Cerebellar nuclear complex (tissue), 1 donor: ENCODE measurements at places on chromosomes 3 and 15.

DNA sequence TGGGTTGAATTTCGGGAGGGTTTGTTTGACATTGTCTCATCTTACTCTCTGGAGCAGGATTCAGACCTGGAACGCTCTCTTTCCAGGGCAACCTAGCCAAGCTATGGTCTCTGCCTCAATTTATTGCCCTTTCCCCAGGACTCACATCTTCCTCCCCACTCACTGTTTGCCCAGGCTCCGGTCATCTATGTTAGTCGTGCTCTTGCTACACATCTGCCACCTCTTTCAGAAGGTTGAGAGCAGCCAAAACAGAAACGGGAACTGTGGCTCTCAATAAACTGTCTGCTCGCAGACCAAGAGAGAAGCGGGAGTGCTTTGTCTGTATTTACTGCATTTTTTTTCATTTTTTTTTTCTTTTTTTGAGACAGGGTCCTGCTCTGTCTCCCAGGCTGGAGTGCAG lies 81.6 kb downstream of the ST6GAL1 start:
- DNase-seq: no peak

- no peak for DNase-seq
Observed at GRCh38 chr3:89238846-89239245, 131.4 kb downstream of the EPHA3 start.

GRCh38 chr3:141083836-141084649 lies 32.9 kb downstream of the SPSB4 start:
- no peak for DNase-seq

GRCh38 chr3:7950890-7951289 lies 550.7 kb upstream of the LMCD1 start:
- DNase-seq: no peak

GRCh38 chr15:69265347-69265955 lies 33.3 kb upstream of the PAQR5 start:
- DNase-seq: no peak

DNA sequence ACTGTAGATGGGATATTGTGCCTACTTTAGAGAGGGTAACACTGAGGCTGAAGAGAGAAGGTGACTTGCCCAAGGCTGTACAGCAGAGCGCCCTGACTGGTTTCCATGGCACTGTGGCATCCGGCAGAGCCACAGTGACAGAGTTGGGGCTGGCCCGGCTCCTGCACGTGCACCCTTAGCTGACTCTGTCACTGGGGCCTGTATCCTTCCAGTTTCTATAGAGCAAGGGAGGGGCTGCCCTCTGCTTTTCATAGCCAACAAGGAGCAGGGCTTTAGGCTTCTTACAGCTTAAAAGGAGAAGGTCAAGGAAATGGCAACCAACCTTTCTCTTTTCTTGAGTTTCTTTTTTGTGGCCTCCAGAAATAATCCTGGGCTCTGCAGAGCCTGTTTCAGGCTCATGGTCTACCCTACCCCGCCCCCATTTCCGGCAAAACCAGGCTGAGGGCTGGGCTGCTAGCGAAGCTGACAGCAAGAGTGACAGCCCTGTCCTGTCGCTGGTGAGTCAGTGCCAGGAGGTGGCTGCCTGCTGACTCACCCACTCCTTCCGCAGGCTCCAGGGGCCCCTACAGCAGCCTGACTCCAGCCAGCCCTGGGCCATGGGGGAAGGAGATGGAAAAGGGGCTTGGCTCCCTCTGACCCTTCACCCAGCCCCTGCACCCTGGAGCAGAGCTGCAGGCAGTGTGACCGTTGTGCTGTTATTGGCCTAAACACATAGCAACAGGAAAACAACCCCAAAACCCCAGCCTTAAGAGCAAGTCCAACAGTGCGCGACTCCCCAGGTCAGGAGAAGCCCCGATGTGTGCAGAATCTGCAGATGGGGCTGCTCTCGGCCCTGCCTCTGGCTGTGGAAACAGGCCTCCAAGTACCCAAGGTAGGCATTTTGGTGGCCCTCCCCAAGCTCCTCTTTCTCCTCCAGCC lies 29.8 kb downstream of the SLC6A6 start:
- DNase-seq: no peak

DNA sequence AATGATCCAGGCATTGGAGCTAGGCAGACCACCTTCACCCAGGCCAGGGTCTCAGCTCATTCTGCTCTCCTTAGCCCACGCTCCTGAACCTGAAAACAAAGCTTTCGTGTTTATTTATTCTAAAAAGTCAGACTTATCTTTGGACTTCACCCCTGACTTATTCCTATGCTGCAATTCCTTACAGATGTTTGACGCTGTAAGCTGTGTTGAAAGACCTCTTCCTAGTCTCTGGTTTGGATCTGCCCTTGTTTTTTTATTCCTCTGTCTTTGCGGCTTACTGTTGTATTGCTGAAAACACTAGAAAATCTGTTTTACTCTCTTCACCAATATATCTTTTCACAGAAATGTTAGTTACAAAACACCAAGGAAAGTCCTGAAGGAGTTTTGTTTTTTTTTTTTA lies 40.5 kb upstream of the LDHAL6B start:
- no peak for DNase-seq
